ENCODE measurements at places on chromosomes 13 and 19.

DNA sequence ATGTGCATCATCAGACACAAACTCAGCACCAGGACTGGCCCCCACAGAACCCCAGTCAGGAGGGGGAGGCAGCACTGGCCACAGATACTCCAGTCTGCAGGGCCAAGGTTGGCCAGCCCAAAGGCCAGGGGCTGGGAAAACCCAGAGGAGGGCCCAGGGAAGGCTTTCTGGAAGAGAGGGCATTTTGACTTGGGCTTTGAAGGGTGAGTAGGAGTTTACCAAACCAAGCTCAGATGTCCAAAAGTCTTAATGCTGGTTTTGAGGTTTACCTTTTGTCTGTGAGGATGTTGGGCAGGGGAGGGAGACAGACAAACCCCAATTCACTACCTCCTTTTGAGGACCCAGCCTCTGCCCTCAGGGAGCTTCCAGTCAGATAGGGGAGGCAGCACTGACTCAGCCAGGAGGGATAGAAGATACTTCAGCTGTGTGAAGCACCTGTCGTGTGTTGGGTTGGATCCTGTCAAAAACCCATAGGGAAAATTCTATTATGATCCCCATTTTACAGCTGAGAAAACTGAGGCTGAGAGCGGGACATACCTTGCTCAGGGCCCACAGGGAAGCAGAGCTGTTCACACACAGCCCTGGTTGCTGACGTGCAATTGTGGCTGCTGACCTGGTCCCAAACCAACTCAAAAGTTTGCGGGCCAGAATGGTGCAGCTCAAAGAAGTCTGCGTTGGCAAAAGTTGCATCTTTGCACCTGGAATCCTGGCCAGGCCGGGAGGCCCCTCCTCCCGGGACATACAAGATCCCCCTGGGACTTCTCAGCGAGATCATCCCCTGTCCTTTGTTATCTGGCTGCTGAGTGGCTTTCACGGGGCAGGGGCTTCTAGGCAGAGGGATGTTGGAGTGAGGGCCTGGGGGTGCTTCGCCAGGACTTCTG is 13.1 kb downstream of the CILP2 start:
- no peak for DNase-seq

DNA sequence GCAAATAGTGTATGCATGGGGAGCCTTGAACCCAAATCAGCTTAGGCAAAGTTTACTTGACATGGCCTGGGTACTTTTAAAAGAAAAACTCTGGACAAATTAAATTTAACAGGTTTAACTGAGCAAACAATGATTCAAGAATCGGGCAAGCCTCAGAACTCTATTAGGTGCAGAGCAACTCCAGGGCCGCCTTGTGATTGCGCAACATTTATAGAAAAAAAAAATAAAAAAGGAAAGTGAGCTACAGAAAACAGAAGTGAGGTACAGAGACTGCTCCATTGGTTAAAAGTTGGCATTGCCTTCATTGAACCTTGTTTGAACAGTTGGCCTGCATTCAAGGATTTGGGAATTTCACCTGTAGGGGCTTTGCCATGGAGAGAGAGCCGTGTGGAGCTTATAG is 421.0 kb upstream of the TSHZ3 start:
- no peak for DNase-seq

- DNase-seq: no peak
Observed at GRCh38 chr13:52797176-52797575, 51.3 kb downstream of the PCDH8 start.

- no peak for DNase-seq
Observed at GRCh38 chr13:44280456-44280855, 93.2 kb upstream of the SERP2 start.

DNA sequence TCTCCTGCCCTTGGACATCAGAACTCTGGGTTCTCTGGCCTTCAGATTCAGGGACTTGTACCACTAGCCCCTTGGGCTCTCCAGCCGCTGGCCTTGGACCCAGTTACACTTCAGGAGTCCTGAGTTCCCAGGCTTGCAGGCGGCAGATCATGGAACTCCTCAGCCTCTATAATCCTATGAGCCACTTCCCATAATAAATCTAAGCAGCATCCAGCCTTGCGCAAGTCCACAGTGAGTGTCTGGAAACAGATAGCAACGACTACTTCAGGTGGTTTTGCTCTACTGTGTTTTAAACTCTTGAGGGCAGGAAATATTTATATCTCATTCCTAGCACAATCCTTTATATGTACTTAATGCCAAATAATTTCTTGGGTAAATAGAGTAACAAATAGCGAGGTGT is 92.3 kb downstream of the COL4A1 start:
- no peak for DNase-seq

DNA sequence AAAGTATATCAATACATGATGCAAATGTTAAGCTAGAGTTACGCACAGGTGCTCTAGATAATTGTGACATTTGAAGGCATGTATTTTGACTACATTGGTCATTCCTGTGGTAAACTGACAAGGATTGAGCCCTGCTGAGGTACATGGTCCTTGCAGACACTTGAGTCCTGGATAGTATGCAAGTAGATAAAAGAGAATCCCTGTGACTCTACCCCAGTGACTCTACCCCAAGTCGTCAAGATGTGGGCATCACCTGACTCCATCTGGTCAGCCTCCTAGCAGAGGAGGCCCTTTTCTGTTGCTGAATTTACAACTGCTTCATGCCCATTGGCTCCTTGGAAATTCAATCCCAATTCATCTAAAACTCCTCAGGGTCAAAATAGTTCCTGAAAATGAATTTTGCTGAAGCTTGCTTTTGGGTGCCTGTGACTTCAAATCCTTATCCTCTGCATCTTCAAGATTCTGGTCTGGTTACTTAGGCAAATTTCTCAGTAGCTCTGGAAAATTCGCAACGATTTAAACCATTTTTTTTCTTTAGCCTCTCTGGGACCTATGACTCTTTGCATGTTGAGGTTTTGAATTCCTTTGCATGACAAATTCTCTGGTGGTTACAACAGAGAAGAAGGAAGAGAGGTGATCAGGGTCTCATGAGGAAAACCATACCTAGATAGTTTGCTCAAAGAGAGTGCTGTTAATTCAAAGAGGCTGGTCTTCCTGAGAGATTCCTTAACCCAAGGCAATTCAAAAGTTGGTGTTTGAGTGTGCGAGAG is 422.1 kb downstream of the FGF9 start:
- DNase-seq: no peak

- no peak for DNase-seq
Observed at GRCh38 chr19:6427131-6427530, 2.5 kb upstream of the KHSRP start.

- no peak for DNase-seq
Observed at GRCh38 chr19:16034958-16035560, 41.2 kb upstream of the TPM4 start.

DNA sequence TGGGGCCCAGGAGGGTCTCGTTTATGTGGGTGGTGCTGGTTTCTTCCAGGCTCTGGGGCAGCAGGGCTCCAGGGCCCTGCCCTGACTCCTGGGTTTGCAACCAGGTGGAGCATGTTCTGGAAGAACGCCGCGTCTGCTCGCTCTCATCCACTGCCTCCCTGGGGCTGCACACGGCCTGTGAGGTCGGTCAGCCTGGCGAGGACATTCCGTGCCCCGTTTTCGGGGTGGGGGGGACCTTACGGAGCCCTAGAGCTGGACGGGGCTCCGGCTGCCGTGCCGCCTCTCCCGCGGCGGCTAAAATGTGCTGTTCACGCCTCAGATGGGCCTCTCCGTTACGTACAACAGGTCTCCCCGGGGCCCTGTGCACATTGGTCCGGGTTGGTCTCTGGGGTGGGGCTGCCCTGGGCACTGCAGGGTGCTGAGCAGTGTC is 3.3 kb downstream of the GNA11 start:
- DNase-seq: no peak

Data from GF-D8 (cell line).